ENCODE measurements at places on chromosomes 11 and 22.

GRCh38 chr11:662689-663274 lies 25.7 kb downstream of the DRD4 start:
- no peak for DNase-seq

GRCh38 chr11:9203691-9204311 lies 61.3 kb downstream of the DENND5A start:
- no peak for DNase-seq

- no peak for DNase-seq
Observed at GRCh38 chr11:120285256-120285655, 39.8 kb upstream of the TLCD5 start.

DNA sequence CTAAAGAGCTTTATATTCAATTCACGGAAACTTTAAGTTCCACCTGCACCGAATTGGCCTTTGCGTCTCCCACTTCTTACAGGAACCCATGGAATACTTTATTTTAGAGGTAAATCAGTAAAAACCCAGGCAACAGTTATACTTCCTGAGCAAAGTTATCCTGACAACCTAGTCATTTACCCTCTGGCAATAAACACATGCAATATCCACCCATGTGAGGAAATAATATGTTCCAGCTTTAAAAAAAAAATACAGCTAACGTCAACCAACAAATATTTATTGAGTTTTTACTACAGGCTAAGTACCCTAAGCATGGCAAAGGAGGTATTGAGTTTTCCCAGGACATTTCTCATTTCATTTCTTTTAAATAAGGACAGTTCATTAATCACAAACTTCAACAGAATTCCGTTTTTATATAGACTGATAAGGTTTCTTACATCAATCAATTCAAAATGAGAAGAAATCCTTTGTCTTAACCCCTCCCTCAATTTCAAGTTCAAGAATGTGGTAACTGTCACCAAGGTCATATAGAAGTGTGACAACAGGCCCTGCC lies 38.3 kb upstream of the CCDC34 start:
- DNase-seq: no peak

GRCh38 chr11:68328374-68329091 lies 16.1 kb downstream of the LRP5 start:
- no peak for DNase-seq

GRCh38 chr22:37749831-37750595 lies 53.2 kb downstream of the TRIOBP start:
- DNase-seq: no peak

DNA sequence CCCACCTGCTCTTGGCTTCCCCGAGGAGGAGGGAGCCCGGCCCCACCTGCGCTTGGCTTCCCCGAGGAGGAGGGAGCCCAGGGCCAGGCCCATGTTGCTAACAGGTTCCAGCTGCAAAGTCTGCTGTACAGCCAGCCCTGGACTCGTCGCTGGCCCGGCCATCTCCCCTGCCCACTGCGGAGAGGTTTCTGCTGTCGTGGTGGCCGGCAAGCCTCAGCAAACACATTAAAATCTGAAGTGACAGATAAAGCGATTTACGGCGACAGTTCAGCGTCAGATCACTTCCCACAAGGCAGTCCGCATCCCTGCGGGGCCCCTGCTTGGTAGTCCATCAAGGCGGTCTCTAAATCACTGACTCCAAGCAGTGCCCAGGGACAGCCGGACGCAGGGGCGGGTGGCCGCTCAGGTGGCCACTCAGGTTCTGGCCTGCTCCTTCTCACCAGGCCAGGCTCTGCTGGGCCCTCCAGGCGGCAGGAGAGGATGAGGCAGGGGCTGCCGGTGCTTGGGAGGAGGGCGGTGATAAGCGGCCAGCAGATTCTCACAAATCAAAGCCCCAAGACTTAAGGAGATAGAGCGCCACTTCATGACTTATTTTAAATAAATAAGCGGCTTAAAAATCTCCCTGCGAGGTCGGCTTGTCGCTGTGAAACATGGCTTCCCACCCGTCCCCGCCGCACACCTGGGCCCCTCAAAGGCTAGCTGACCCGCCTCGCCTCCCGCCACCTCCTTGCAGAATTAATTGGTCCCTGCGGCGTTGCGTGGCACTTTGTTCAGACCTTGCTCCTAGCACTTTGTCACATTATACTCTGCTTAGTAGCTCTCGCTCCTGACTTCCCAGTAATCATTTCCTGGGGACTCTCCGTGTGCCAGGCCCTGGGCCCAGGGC lies 21.1 kb downstream of the MACROD1 start:
- no peak for DNase-seq

DNA sequence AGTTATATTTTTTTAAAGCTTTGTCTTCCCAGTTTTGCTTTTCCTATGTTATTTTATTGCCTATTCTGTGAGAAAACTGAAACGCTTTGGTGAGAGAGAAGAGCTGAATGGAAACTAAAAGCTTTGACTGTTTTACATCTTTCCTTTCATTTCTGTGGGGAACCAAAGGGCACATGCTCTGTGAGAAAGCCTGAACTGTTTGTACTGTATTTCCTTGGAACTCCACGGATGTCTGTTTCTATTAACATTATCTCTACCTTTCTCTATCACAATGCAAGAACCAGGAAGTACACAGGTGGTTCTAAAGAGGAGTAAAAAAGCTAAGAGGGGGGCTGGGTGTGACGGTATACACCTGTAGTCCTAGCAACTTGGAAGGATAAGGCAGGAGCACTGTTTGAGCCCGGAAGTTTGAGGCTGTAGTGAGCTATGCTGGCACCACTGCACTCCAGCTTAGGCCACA lies 43.8 kb downstream of the CELF1 start:
- no peak for DNase-seq

DNA sequence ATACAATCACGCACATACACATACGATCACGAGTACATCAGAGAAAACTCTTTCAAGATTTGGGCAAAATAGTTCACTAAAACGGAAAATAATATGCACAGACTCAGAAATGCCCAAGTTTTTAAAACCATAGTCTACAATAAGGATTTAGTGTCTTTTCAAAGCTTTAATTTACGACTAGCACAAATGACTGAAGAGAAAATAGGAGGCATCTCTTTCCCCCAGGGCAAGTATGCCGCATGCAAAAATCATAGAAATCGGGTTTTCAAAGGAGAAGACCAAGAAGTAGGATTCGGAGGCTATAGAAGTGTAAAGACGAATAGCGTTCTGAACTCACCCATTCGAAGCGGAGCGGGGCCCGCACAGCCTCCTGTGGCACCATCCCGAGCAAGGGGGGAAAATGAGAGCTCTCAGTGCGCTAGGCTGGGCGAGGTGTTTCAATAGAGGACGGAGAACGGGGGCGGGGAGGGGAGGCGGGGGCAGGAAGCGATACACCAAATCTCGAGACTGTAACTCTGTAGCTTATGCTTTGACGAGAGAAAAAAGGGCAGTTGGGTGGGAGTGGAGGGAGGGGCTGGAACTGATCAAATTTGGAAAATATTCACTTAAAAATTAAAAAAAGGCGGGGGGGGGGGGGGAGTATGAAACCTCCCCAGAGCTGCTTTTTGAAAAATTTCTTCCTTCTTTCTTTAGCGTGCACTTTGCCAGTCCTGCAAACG lies 15.8 kb downstream of the BLID start:
- peak; percentile 19 for DNase-seq

- no peak for DNase-seq
Observed at GRCh38 chr22:44571566-44572413, 73.8 kb upstream of the RTL6 start.

GRCh38 chr11:91435694-91436395 lies 788.8 kb upstream of the FAT3 start:
- no peak for DNase-seq

- no peak for DNase-seq
Observed at GRCh38 chr11:20407344-20407743, 19.8 kb downstream of the PRMT3 start.

DNA sequence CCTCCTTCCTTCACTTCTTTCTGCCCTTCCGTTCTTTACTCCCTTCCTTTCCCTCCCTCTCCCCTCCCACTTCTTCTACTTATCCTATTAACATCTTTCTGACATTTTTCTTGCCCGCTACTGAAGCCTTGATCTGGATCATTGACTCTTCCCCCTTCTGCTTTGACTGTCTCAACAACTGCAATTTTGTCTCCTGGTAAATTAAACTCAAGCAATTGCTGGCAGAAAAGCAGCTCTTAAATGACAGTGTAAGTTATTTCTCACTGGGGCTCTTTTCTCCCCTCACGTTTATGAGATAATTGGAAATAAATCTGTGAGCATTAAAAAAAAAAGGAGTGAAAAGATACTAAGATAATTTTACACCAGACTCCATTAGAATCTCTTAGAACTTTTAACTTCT lies 120.0 kb downstream of the SLC17A6 start:
- DNase-seq: no peak

DNA sequence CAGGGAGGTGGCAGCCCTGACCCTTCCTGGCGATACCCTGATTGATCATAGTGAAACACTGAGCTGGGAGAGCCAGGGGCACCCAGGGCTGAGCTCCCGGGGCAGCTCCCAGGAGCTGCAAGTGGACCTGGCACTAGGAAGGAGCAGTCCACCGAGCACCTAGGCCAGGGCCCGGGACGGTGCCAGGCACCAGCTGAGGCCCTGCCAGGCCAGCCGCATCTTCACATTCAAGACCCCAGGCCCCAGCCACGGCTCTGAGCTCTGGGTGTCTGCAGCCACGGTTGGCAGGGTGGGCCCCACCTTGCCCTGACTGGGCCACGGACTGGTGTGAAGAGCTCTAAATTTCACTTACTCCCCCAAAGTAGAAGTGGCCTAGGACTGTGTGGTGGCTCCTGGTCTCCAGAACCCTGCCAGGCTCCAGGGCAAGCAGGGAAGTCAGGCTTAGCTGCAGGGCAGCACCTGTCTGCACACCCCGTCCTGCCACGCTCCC lies 58.3 kb downstream of the RTN4R start:
- no peak for DNase-seq

GRCh38 chr22:35523167-35523947 lies 17.3 kb upstream of the RASD2 start:
- no peak for DNase-seq

GRCh38 chr11:134330611-134331353 lies 1.0 kb upstream of the GLB1L2 start:
- DNase-seq: no peak

DNA sequence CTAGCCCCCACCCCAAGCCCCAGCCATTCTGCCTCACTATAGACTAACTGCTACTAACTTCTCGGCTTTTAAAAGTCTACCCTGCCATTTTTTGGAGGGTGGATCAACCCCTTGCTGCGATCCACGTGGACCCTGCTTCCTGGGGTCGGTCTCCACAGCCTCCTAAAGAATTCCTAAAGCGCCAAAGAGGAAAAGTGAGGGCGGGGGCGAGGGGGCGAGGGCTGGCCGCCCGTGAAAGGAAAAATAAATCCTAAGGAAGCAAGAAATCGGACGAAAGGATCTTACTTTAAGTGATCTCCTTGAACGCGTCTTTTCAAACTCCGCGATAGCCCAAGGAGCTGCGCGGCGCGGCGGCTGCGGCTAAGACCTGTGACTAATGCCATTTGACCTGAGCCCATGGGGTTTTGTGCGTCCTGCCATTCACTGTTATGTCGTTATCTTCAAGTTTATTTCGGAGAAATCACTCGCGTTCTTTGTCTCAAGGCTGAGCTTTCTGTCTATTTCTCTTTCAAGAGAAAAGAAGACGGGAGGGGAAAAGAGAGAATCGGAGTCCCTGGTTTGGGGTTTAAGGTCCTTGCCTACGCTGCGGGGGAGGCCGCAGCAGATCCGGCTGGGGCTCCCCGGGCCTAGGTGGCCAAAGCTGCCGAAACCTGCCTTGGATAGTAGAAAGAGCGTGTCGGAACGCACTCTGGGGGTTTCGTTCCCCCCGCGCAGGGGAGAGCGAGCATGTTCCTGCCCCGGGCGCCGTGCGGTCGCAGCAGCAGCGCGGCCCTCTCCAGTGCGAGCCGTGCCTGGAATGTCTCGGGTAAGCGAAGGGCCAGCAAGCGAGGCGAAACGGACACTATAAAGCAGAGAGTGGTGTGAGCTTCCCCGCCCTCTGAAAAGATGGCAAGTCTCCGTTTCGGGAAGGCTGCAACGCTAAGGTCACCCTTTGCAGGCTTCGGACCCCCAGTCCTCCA lies 2.8 kb upstream of the DBX1 start:
- DNase-seq: no peak

DNA sequence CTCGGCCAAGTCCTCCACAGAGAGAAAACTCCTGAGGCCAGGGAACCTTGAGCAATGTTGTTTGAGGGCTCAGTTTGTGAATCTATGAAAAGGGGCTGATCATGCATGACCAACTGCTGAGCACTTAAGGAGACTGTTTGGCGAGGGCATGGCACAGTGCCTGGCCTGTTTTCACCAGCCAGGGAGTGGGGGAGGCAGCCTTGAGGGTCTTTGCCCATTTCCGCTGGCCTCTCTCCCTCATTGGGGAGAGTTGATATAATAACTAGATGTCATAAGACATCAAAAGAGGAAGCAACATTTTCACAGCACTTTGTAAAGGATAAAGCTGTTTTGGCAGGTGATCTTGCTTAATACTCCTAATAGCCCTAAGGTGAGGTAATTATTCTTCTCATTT lies 110.6 kb downstream of the TP53I11 start:
- DNase-seq: no peak

DNA sequence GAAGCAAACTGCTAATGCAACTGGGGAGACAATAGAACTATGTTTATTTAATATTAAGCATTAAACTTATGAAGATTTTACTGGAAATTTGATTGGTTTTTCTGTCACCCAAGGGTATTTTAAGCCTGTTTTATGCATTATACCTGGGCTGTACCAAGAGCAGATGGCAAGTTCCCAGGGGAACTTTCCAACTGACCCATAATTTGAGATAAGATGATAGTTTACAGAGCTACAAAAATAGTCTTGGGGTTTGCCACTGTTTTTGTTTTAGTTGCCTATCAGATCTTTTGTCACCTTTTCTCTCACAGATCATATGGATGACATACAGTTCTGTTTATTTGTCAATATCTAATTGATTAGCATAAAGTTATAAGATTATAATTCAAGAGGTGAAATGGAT lies 43.9 kb downstream of the PDE3B start:
- DNase-seq: no peak

GRCh38 chr22:37904572-37905533 lies 1.2 kb upstream of the MICALL1 start:
- DNase-seq: no peak

- DNase-seq: no peak
Observed at GRCh38 chr11:98561252-98561651, 459.5 kb upstream of the CNTN5 start.

DNA sequence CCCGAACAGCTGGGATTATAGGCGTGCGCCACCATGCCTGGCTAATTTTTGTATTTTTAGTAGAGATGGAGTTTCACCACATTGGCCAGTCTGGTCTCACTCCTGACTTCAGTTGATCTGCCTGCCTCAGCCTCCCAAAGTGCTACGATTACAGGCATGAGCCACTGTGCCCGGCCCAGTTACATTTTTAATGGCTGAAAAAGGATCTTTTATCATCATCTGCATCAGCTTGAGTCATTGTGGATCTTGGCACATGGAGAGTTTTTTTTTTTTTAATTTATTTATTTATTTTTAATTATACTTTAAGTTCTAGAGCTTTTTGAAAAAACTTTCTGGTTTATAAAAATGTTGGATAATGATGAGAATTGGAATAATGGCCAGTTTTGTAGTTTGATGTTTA lies 8.6 kb downstream of the IGHMBP2 start:
- no peak for DNase-seq
